Spinal cord (tissue), 10 donors: ENCODE measurements at places on chromosomes 2 and 18. TPM values are rescaled to one million over a fixed set of nuclear protein-coding genes. Genes with fewer than 3 reads are reported as not detected.

GPR39 gene
- 1.4 TPM for polyA plus RNA-seq

GRCh38 chr18:10899481-10899880 is 249.9 kb downstream of the PIEZO2 start:
- no peaks in the 10 kb centered on the region for H3K4me1 ChIP-seq
- no peak overlapping the region for H3K4me3 ChIP-seq
- DNase-seq = no peak
- H3K36me3 ChIP-seq = no peaks in the 10 kb centered on the region

GRCh38 chr2:133791191-133791590 is 222.9 kb upstream of the NCKAP5 start:
- DNase-seq = no peak
- H3K4me3 ChIP-seq = no peak overlapping the region
- H3K4me1 ChIP-seq = no peaks in the 10 kb centered on the region
- H3K27ac ChIP-seq = no peak overlapping the region

- H3K27ac ChIP-seq = no peak overlapping the region
- H3K4me3 ChIP-seq = no peak overlapping the region
- no peaks in the 10 kb centered on the region for H3K36me3 ChIP-seq
- no peaks in the 10 kb centered on the region for H3K4me1 ChIP-seq
- no peaks in the 10 kb centered on the region for H3K27me3 ChIP-seq
Measured at GRCh38 chr2:14459786-14460325, 172.7 kb upstream of the LRATD1 start.

DNA sequence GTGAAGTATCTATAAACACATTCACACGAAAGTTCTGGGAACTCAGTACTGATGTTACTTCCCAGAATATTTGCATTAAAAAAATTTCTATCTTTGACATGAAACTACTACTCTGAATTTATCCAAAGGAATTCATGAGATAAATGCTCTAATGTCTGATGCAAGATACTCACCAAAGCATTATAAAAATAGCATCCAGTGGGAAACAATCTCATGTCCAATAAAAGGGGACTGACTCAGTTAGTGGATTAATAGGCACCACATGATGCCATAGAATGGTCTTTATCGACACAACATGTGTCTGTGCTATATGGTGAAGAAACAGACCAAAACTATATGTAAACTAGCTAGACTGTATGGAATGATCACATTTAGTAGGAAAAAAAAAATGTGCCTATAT is 33.9 kb downstream of the LAMA3 start:
- no peaks in the 10 kb centered on the region for H3K36me3 ChIP-seq
- no peak overlapping the region for H3K27ac ChIP-seq
- H3K27me3 ChIP-seq = no peaks in the 10 kb centered on the region
- H3K4me1 ChIP-seq = no peaks in the 10 kb centered on the region

GRCh38 chr2:36634981-36635597 is 37.1 kb upstream of the FEZ2 start:
- H3K36me3 ChIP-seq = no peaks in the 10 kb centered on the region
- no peaks in the 10 kb centered on the region for H3K4me1 ChIP-seq
- no peak overlapping the region for H3K4me3 ChIP-seq
- H3K27ac ChIP-seq = no peak overlapping the region
- no peak for DNase-seq

MROH2A gene
- polyA plus RNA-seq = 0.12 TPM

DSG2 gene
- polyA plus RNA-seq = 1.3 TPM

GRCh38 chr2:1821530-1821929 is 77.2 kb upstream of the PXDN start:
- H3K4me3 ChIP-seq = no peak overlapping the region
- peaks cover 44% of the 10 kb centered on the region for H3K36me3 ChIP-seq
- H3K27ac ChIP-seq = no peak overlapping the region
- no peaks in the 10 kb centered on the region for H3K27me3 ChIP-seq
- peaks cover 50% of the 10 kb centered on the region for H3K4me1 ChIP-seq
- DNase-seq = no peak

DNA sequence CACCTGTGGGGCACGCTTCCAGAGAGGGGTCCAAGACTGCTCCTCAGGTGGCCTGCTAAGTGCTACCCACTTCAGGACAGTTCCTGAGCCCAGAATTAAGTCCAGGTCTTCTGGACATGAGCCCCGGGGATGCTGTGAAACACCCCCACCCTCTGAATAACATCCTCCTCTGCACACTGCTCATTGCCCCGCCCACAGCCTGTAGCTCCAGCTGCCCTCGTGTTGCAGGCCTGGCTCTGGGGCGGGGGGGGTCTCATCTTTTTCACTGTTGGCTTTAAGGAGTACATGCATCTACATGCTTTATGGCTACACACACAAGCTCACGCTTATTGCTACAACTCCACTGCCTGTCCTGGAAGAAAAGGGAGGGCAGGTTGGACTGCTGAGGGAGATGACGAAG is 92.8 kb downstream of the PTGR3 start:
- H3K27ac ChIP-seq = no peak overlapping the region
- DNase-seq = no peak
- H3K4me3 ChIP-seq = no peak overlapping the region
- H3K4me1 ChIP-seq = no peaks in the 10 kb centered on the region
- H3K36me3 ChIP-seq = no peaks in the 10 kb centered on the region

DNA sequence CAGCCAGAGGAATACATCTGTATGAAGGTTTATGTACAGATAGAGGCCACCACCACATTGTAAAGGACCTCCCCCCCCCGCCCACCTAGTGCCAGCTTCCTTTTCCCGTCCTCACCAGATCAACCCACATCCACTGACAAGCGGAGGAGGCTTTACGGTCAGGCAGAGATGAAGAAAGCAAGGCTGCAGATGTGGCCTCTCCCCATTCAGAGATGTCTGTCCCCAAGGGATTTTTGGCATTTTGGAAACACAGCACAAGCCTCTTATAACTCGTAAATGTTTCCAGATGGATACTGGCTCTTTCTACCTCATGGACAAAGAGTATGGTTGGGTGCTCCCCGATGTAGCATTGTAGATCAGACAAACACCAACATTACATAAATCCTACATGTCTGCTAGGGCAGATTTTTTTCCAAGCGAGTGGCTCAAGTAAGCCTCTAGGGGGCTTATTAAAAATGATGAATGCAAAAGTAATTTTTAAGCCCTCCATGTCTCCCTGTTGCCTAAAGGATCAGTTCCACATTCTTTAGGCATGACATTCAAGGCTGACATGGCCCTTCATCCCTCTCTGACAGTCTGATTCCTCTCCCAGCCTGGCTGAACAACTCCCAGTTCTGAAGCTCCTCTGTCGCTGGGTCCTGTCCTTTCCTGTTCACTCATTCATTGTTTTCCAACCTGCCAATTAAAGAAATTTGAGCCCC is 11.7 kb downstream of the VIT start:
- no peak overlapping the region for H3K4me3 ChIP-seq
- DNase-seq = no peak
- no peaks in the 10 kb centered on the region for H3K4me1 ChIP-seq
- H3K27me3 ChIP-seq = no peaks in the 10 kb centered on the region
- no peak overlapping the region for H3K27ac ChIP-seq

DNA sequence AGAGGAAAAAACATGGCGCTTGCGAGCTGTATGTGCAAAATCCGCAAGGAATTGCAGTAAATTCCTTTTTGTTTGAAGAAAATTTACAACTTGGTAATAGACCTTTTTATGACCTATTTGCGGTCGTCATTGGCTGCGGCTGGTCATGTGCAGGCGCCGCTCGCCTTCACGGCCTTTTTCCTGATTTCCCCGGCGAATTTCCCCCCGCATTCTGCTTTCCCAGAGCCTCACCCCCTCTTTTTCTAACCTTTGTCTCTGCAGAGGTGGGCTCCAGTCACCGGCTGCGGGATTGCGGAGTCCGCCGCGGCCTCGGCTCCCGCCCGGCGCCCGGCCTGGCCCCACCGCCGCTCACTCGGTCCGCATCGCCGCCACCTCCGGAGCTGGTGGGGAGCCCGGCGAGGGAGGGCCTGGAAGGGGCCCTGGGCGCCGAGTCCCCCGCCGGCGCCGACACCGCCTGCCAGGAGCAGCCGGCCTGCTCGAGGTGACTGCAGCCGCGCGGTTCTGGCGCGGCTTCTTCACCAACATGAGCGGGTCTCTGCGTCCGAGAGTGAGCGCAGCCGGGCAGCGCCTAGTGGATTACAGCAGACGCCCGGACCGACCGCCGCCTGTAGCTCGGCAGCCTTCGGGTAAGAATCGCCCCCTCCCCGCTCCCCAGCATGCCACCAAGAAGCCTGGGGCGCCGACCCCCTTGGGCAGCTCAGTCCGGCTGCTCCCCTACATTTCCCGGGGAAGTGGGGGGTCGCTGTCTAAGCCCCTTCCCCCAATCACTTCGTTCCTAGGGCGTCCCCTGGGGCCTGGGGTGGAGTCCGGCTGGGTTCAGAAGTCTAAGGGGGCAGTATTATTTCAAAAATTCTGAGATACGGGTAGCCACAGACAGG is 7.1 kb downstream of the HOXD8 start:
- peak overlapping the region; percentile 91 for H3K27ac ChIP-seq
- DNase-seq = peak; percentile 81
- H3K4me1 ChIP-seq = peaks cover 33% of the 10 kb centered on the region
- peak overlapping the region; percentile 84 for H3K4me3 ChIP-seq

- H3K27ac ChIP-seq = peak overlapping the region; percentile 71
- DNase-seq = no peak
- no peaks in the 10 kb centered on the region for H3K36me3 ChIP-seq
- no peaks in the 10 kb centered on the region for H3K4me1 ChIP-seq
- H3K27me3 ChIP-seq = peaks cover 2% of the 10 kb centered on the region
- H3K4me3 ChIP-seq = no peak overlapping the region
Measured at GRCh38 chr2:105388971-105389381, 9.9 kb downstream of the FHL2 start.

RAB6C gene
- 3.8 TPM for polyA plus RNA-seq

- no peak for DNase-seq
- no peak overlapping the region for H3K4me3 ChIP-seq
- H3K27me3 ChIP-seq = peaks cover 69% of the 10 kb centered on the region
- peaks cover 9% of the 10 kb centered on the region for H3K4me1 ChIP-seq
- no peaks in the 10 kb centered on the region for H3K36me3 ChIP-seq
Measured at GRCh38 chr2:88451811-88452564, 505 bp downstream of the FOXI3 start.

- H3K4me1 ChIP-seq = no peaks in the 10 kb centered on the region
- H3K4me3 ChIP-seq = no peak overlapping the region
- H3K27ac ChIP-seq = no peak overlapping the region
- H3K27me3 ChIP-seq = no peaks in the 10 kb centered on the region
Measured at GRCh38 chr2:182445391-182445965, 18.6 kb upstream of the PDE1A start.

SPTBN1 gene
- polyA plus RNA-seq = 357 TPM

DNA sequence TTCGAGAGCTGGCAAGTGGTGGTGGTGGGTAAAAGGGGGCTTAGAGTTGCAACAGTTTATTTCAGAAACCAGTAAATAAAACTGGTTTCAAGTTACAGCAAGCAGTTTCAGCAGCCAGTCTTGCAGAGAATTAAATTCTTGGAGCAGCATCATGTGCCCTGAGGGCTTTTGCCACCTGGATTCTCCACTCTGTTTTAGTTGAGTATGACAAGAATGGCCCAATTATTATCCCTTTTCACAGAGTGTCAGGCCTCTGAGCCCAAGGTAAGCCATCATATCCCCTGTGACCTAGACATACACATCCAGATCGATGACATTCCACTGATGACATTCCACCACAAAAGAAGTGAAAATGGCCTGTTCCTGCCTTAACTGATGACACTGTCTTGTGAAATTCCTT is 72.8 kb upstream of the FANCL start:
- H3K4me1 ChIP-seq = no peaks in the 10 kb centered on the region
- H3K36me3 ChIP-seq = no peaks in the 10 kb centered on the region
- H3K27me3 ChIP-seq = no peaks in the 10 kb centered on the region
- H3K4me3 ChIP-seq = no peak overlapping the region
- DNase-seq = no peak

PSTPIP2 gene
- polyA plus RNA-seq = 4.0 TPM

- no peak overlapping the region for H3K4me3 ChIP-seq
- H3K27ac ChIP-seq = no peak overlapping the region
- no peaks in the 10 kb centered on the region for H3K36me3 ChIP-seq
Measured at GRCh38 chr2:146238254-146238966, 1606.4 kb upstream of the ACVR2A start.

- DNase-seq = no peak
- no peaks in the 10 kb centered on the region for H3K27me3 ChIP-seq
- no peak overlapping the region for H3K27ac ChIP-seq
- no peak overlapping the region for H3K4me3 ChIP-seq
- no peaks in the 10 kb centered on the region for H3K4me1 ChIP-seq
Measured at GRCh38 chr2:24065341-24065740, 10.8 kb downstream of the SF3B6 start.

GRCh38 chr18:65661391-65661790 is 89.4 kb upstream of the CDH7 start:
- H3K36me3 ChIP-seq = no peaks in the 10 kb centered on the region
- DNase-seq = no peak
- no peak overlapping the region for H3K27ac ChIP-seq
- H3K4me3 ChIP-seq = no peak overlapping the region
- H3K27me3 ChIP-seq = no peaks in the 10 kb centered on the region

OSBPL1A gene
- polyA plus RNA-seq = 77.0 TPM

DNA sequence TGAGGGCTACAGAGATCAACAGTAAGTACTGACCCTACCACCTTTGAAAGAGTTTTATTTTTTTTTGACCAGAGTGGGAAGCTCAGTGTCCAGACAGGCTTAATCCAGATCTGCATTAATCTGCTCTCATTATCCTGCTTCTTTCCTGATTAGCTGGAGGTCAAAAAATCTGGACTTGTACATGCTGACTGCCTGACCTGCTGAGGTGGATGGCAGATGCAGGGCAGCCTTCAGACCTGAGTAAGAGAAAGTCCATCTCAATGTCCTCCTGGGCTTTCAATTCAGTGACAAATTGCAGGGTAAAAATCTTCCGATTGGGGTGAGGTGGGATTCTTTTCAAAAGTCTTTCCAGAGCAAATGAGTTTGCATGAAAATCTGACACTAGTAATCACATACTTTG is 998.8 kb upstream of the PIK3C3 start:
- H3K36me3 ChIP-seq = no peaks in the 10 kb centered on the region
- H3K27ac ChIP-seq = no peak overlapping the region
- no peak overlapping the region for H3K4me3 ChIP-seq
- H3K4me1 ChIP-seq = no peaks in the 10 kb centered on the region
- H3K27me3 ChIP-seq = no peaks in the 10 kb centered on the region

GRCh38 chr2:120220756-120221155 is 2.4 kb downstream of the TMEM185B start:
- H3K27me3 ChIP-seq = no peaks in the 10 kb centered on the region
- peaks cover 19% of the 10 kb centered on the region for H3K4me1 ChIP-seq
- no peak for DNase-seq
- peaks cover 24% of the 10 kb centered on the region for H3K36me3 ChIP-seq
- H3K27ac ChIP-seq = no peak overlapping the region
- no peak overlapping the region for H3K4me3 ChIP-seq

- DNase-seq = no peak
- H3K27ac ChIP-seq = no peak overlapping the region
- H3K4me3 ChIP-seq = no peak overlapping the region
- peaks cover 10% of the 10 kb centered on the region for H3K36me3 ChIP-seq
- peaks cover 4% of the 10 kb centered on the region for H3K27me3 ChIP-seq
- peaks cover 14% of the 10 kb centered on the region for H3K4me1 ChIP-seq
Measured at GRCh38 chr18:79866889-79867574, 69.3 kb downstream of the KCNG2 start.

GRCh38 chr2:120988051-120988699 is 252.5 kb downstream of the GLI2 start:
- H3K4me1 ChIP-seq = peaks cover 7% of the 10 kb centered on the region
- no peaks in the 10 kb centered on the region for H3K27me3 ChIP-seq
- peaks cover 74% of the 10 kb centered on the region for H3K36me3 ChIP-seq
- H3K4me3 ChIP-seq = no peak overlapping the region
